ENCODE measurements at places on chromosomes 4 and X.

DNA sequence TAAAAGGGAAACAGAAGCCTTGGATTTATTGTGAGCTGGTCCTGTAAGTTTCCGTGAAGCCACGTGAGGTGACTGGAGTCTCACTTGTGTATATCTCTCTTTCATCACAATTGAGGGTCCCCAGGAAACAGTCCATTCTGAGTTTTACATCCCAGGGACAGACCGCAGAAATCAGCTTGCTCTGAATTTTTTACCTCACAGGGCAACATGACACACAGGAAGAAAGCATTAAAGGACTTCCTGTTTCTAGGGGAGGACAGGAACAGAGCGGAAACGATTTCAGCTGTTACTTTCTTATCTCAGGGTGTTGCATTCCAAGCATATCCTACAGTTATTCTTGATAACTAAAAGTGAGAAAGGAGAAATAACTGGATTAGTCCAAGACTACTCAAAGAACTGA is 553.5 kb downstream of the TRAM1L1 start:
- no peak for DNase-seq

DNA sequence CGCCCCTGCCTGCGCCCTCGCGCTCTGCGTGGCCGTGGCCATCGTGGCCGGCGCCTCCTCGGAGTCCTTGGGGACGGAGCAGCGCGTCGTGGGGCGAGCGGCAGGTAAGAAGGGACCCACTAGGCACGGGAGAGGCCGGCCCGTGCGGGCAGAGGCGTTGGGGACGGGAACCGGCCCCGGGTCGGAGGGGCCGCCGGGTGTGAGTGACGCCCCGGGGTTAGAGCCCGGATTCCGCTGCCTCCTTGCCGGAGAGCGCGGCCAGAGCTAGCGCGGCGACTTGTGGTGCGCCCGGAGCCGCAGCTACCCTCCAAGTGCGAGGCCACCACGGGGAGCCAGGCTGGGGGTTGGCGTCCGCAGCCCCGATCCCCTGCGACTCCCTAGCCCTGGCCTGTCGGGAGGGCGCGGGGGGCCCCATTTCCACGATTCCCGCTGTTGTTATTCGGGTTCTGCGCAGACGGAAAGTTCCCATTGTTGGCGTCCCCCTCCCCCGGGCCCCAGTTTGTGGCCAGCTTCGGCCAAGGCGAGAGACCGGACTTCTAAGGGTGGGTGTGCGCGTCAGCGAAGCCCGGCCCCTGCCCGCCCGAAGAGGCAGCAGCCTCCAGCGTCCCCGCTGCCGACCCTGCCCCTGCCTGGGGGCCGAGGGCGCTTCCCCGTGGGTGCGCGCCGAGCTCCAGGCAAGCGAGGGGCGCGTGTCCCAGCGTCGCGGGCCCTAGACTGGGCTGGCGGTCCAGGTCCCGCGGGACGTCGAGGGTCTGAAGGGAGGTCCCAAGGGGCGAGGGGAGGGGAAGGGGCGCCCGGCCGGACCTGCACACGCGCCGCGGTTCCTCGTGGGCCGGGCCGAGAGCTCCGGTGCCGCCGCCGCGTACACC is 1.1 kb downstream of the FGFR3 start:
- no peak for DNase-seq

DNA sequence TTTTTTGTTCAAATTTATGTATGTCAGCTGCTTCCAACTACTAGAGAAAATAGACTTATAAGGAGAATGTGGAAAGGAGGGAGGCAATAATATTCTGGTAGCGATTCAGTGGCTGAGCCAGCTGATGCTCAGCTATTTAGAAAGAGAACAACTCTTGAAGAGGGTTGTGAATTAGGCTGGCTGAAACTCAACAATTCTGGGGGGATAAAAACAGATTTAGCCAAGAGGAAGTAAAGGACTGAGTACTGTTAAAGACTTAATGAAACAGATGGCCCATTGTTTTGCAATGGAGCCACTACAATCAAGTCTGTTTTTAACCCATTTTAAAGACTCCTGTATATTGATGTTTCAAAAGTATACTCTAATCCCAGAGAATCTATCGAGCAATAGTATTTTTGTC is 1058.9 kb downstream of the C4orf33 start:
- DNase-seq, result no peak

- no peak for DNase-seq
Measured at GRCh38 chrX:15376956-15377355, 7.3 kb downstream of the VEGFD start.

DNA sequence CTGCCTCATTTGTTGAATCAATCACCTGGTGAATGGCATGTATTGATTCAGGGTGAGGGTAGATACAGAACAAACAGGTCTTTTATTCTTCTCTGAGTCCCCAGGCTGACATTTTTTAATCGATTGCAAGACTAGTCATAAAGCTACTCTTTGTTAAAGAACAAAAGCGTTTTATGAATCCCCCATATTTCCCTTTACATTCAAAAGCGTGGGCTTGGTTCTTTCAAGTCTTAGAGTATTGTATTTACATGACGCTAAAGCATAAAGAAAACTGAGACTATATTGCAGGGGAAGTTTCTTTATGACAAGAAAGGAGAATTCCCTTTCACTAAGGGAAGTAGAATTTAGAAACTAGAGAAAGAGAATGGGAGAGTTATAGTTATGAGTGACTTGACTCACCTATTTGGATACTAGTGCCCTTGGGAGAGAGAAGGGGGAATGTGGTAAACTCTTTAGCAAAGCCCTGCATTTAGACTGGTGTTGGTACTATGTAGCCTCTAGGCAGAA is 69.3 kb upstream of the PDE5A start:
- no peak for DNase-seq

DNA sequence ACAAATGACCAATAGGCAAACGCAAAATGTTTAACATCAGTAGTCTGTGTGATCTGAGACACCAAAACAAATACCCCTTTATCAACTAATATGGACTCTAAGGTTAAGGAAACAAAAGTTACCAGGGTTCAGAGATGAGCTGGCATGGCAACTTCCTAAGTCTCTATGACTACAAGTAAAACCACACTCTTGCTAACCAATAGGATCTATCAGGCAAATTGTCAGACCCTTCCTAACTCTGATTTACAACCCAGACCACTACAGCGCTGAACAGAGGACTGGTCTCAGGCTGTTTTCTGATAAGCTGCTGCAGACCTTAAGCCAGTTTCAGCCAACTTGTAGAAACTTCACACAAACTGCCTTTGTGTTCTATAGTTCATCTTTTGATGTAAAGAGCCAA is 608.0 kb downstream of the TLL1 start:
- DNase-seq, result no peak

DNA sequence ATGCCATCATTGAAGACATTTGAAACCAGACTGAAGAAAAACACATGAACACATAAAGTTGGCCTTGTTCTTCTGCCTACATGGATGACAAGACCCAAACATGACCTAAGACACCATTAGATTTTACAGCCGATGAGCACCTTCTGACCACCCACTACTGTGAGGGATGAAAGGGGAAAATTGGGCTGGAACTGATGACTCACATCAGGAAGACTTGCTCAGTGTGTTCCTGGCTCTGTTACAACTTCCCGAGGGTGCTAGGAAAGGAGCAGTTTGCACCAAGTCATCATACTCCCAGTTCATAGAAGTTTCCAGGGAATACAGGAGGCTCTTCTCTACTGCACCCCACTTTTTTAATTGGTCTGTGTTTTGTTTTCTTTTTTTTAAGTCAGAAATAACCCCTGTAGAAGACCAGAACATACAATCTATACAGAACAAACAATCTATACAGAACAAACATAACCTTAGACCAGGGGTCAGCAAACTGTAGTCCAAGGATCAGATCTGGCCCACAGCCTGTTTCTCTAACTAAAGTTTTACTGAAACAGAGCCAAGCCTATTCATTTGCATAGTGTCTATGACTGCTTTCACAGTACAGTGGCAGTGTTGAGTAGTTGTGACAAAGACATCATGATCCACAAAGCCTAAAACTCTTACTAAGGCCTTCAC is 25.3 kb downstream of the BTC start:
- no peak for DNase-seq

DNA sequence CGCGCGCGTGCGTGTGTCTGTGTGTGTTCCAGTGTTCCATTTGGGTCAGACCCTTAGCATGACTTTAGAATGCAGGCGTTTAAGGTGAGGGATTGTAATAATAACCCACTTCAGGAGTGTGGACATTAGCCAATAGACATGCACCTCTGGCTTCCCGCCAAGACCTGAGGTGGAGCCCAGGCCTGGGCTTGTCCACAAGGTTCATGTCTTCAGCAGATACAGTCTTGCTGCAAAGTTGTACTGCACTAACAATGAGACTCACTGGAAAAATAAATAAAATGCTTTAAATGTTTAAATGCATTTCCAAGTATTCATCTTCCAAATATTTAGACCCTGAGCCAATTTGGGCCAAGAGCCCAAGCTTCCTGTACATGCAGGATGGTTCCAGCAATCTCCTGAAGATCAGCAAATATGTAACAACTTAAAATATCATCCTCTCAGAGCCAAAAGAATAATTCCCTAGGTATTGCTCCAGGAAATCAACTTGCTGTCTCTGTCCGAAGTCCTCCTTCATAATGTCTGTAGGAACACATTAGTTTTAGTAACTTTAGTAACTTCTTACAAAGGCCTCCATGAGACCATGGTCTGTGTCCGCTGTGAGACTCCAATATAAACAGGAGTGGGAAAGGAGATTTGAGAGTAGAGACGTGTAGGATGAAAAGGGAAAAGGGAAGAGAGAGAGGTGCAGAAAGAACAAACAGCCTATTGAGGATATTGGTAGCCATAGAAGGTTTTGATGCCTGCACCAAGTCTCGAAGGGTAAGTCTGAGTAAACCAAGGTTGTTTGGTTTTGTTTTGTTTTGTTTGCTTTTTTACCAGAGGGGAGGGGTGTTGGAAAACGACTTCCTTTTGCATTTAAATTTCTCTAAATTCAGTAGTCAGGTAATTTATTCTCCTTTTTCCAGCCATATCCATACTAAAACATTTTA is 98.5 kb upstream of the KLF3 start:
- no peak for DNase-seq

DNA sequence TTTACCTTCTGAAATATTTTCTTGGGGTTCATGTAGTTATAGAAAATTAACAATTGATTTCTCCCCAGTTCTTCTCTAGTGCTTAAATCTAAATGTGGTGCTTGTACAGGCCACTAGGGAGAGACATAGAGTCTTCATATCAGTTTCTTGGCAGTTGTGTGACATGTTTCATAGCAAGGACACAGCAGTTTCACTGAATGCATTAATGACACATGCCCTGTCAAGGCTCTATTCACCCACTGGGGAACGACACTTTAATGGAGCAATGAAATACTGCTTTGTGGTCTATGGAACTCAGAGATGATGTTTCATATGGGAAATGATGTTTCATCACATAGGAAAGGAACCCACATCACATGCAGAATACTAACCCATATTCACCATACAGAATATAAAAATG is 2.8 kb downstream of the VEGFC start:
- no peak for DNase-seq

DNA sequence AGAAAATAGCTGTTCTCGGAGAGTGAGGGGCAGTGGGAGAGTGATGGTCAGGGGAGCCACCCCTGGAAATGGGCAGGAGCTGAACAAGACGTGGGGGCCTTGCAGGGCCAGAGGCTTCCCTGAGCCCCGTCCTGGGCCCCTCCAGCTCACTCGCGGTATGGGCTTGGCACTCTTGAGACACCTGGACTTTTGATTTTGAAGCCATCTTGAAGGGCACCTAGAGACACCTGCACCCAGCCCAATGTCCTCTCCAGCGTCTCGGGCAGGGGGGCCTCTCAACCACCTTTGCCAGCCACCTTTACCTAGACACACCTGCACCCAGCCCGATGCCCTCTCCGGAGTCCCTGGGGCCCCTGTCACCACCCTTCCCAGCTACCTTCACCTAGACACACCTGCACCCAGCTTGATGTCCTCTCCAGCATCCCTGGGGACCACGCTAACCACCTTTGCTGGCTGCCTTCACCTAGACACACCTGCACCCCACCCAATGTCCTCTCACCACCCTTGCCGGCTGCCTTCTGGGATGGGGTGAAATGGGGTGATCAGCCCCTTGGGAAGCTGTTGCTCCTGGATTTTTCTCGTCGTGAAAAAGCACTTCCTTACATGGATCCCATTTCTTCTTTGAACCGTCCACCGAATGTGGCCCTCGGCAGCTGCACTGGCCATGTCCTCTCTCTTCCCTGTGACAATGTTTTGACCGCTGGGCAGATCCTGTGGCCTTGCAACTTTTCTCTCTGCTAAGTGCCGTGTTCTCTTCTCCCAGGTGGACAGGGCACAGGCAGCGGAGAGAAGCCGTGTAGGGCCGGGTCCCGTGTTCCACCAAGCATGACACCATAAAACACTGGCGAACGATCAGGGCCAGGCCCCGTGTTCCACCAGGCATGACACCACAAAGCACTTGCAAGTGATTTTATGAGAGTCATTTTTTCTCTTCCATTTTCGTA is 47.5 kb downstream of the CPZ start:
- DNase-seq, result no peak

DNA sequence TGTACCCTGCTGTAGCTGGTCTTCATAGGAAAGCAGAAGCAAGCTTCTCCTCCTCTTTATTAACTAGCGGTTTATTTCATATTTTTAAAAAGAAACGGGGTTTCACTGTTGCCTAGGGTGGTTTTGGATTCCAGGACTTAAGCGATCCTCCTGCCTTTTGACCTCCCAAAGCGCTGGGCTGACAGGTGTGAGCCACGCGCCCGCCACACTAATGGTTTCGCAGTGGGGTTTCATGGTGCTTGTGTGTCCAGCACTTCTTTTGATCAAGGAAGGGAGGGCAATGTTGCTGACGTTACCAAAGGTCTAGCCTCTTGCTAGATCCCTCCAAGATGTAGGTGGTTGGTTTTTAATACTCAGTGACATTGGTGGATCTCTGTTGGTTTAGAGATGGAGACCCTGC is 1.4 kb downstream of the MAEA start:
- no peak for DNase-seq

- no peak for DNase-seq
Measured at GRCh38 chr4:185232370-185232769, 23.0 kb downstream of the SNX25 start.

DNA sequence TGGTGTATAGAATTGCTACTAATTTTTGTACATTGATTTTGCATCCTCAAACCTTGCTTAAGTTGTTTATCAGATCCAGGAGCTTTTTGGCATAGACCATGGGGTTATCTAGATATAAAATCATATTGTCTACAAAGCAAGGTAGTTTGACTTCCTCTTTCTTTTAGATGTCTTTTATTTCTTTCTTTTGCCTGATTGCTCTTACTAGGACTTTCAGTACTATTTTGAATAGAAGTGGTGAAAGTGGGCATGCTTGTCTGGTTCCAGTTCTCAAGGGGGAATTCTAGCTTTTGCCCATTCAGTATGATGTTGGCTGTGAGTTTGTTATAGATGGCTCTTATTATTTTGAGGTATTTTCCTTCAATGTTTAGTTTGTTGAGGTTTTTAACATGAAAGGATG is 187.9 kb upstream of the LCORL start:
- no peak for DNase-seq

- no peak for DNase-seq
Measured at GRCh38 chrX:133586443-133586842, 171.2 kb upstream of the GPC4 start.

DNA sequence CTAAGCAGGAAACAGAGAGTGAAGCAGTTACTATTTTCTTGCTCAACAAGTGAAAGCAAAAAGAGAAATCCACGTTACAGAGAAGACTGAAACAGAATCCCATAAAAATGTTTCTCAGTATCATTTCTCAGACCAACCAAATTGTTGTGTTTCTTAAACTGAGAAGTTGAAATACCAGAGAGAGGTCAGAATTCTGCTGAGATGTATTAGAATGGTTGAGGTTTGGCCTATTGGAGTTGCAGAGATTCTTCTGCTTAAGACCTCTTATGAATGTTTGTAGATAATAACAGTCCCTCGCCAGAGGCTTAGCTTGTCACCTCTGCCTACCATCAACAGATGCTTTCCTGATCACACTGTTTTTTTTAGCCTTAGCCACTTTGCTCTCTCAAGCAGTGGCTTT is 481.4 kb downstream of the TRIML1 start:
- DNase-seq, result no peak

Data from mesenteric fat pad (tissue), 1 donor.